ENCODE measurements at places on chromosomes 12 and 14.

DNA sequence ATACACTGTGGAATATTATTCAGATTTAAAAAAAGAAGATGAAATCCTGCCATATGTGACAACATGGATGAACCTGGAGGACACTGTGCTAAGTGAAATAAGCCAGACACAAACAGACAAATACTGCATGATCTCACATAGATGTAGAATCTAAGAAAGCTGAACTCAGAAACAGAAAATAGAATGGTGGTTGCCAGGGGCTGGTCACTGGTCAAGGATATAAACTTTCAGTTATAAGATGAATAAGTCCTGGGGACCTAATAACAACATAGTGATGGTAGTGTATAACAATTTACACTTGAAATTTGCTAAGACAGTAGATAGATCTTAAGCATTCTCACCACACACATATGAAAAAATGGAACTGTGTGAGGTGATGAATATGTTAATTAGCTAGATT is 161.3 kb upstream of the TMCC3 start:
- DNase-seq = no peak

GRCh38 chr12:15629108-15629507 is 160.1 kb downstream of the EPS8 start:
- no peak for DNase-seq

DNA sequence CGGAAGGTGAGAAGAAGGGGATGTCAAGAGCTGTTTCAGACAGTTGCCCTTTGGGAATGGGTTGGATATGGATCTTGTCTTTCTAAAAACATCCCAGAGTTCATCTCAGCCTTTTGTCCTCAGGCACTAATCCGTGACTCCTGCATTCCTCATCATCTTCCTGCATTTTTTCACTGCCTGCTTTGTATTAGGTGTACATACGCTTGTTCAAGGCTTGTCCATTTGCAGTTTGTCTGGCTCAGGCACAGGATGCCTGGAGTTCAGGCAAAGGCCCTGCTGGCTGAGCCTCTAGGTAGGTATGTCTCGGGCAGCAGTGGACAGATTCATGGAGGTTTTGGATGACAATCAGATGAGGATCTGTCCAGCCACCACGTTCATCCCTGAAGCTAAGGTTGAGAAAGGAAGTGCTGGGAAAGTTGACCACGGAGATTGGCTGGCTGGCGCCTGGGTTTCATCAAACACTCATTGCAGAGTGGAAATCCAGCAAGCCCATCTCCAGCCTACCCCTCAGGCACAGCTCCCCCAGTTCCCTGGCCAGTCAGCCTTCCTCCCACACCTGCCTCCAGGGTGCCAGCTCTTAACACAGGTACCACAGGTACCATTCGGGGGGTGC is 12.4 kb upstream of the TMEM106C start:
- no peak for DNase-seq

GRCh38 chr12:78885466-78885865 is 20.9 kb downstream of the SYT1 start:
- no peak for DNase-seq

- DNase-seq = no peak
Observed at GRCh38 chr12:5244513-5244972, 187.4 kb upstream of the NTF3 start.

- DNase-seq = no peak
Observed at GRCh38 chr12:24195063-24195462, 245.6 kb upstream of the SOX5 start.

GRCh38 chr14:105485739-105486162 is 935 bp upstream of the CRIP1 start:
- DNase-seq = no peak

- DNase-seq = no peak
Observed at GRCh38 chr12:62774794-62775193, 160.2 kb downstream of the PPM1H start.

DNA sequence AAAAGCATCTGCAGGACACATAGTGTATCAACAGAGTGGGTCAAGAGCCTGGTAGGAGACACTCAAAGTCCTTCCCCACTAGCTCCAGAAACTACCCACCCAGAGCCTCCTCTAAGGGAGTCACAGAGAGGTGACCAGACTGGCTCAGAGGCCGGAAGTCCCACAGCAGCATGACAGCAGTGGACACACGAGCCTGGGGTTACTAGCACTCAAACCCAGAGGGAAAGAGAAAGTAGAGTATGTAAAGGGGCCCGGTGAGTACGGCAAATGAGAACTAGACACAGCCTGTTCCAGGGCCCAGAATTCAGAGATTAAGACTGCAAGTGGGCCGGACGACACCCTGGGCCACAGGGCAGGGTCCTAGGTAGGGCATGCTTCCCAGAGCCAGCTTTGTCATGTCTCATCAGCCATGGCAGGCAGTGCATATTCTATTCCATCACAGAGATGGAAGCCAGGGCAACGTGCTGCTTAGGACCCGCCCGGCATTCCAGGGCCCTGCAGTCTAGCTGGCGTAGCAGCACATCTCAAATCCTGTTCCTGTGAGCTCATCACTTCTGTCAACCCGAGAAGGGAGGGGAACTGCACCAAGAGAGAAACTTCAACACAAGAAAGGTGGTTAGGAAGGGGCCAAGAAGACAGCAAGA is 4.2 kb downstream of the IFFO1 start:
- no peak for DNase-seq

DNA sequence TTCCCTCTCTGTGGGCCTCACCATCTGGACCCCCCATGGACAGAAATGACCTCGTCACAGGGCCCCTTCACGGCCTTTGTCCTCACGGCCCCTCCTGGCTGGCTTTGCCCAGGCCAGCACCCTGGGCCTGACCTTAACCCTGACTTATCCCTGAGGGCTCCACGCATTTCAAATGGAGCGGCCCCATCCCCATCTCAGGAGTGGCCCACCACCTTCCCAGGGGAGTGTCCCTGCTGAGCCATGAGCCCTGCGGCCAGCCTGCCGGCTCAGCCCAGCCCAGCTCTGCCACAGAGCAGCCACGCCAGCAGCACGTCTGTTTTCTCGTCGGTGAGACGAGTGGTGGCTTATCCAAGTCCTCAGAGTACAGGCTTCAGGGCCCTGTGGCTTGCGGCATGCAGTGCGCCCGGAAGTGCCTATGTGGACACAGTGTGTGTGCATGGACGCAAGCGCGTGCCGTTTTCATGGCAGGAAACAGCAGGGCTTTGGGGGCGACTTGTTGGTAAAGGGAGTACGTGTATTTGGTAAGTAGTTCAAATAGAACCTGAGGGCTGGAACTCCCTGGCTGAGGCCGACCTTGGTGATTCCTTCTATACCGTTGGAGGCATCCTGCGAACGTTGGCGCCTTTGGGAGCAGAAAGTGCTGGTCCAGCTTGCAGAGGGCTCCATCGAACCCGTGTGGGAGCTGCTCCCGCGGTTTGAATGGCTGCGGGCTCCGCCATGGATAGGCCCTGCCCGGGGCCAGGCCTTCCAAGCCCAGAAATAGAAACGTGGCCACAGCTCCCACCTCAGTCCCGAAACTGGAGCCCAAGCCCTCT is 52.1 kb downstream of the LRCOL1 start:
- DNase-seq = no peak

GRCh38 chr12:120583478-120584030 is 2.4 kb upstream of the POP5 start:
- DNase-seq = peak; percentile 55
